ENCODE measurements at places on chromosomes 13 and 19.

GRCh38 chr19:18541992-18542940 is 1.1 kb downstream of the FKBP8 start:
- H3K4me1 ChIP-seq = peaks cover 24% of the 10 kb centered on the region
- H3K4me3 ChIP-seq = peak overlapping the region; percentile 37
- H3K36me3 ChIP-seq = peaks cover 42% of the 10 kb centered on the region
- DNase-seq = no peak
- no peaks in the 10 kb centered on the region for H3K27me3 ChIP-seq

DNA sequence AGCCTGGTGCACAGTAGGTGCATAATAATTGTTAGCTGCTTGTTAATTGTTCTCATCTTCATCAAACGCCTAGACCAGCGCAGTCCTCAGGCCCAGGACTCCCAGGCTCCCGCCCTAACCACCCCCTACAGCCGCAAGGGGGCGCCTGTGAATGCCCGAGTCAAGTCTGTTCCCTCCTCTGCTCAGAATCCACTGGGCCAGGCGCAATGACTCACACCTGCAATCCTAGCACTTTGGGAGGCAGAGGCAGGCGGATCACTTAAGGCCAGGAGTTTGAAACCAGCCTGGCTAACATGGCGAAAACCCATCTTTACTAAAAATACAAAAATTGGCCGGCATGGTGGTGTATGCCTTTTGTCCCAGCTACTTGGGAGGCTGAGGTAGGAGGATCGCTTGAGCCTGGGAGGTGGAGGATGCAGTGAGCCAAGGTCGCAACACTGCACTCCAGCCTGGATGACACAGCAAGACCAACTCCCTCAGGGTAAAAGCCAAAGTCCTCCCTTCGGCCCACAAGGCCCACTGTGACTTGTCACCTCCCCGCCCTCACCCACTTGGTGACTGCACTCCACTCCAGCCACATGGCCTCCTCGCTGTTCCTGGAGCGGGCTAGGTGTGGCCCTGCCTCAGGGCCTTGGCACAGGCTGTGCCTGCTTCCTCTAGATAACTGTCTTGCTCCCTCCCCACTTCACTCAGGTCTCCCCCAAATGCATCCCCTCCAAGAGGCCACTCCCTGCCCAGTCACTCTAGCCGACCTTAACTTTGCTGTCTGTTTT is 9.1 kb downstream of the ZNF653 start:
- H3K4me3 ChIP-seq = no peak overlapping the region
- H3K36me3 ChIP-seq = peaks cover 31% of the 10 kb centered on the region
- H3K27me3 ChIP-seq = no peaks in the 10 kb centered on the region
- H3K27ac ChIP-seq = no peak overlapping the region
- H3K4me1 ChIP-seq = no peaks in the 10 kb centered on the region
- DNase-seq = peak; percentile 71

GRCh38 chr13:21046203-21046602 is 15.2 kb downstream of the LATS2 start:
- no peaks in the 10 kb centered on the region for H3K4me1 ChIP-seq
- H3K27ac ChIP-seq = no peak overlapping the region
- no peak for DNase-seq

- no peak overlapping the region for H3K4me3 ChIP-seq
- peak; percentile 60 for DNase-seq
- no peaks in the 10 kb centered on the region for H3K36me3 ChIP-seq
Measured at GRCh38 chr19:13597640-13598039, 91.4 kb upstream of the CACNA1A start.

DNA sequence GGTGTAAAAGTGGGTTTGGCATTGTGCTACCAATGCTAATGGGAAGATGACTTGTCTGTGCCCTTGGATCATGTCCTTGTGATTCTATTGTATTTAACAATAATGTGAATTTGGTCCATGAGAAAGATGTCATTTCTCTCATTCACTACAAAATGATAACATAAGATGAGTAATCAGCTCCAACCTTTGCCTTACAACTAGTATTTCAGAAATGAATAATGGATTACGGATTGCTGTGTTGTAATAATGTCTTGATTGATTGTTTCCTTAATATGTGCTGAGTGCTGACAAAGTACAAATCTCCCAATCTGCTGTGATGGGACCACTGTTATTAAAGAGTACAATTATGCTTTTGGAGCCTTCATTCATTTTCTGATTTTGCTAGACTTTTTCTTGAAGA is 375.0 kb downstream of the PCDH9 start:
- H3K27me3 ChIP-seq = no peaks in the 10 kb centered on the region
- H3K4me1 ChIP-seq = no peaks in the 10 kb centered on the region
- H3K36me3 ChIP-seq = no peaks in the 10 kb centered on the region
- no peak overlapping the region for H3K4me3 ChIP-seq
- DNase-seq = no peak
- H3K27ac ChIP-seq = no peak overlapping the region
